HT1080 (cell line): ENCODE measurements at places on chromosomes 3 and 15. TPM values are rescaled to one million over a fixed set of nuclear protein-coding genes. Genes with fewer than 3 reads are reported as not detected.

CD276 gene
- 51.6 and 69.2 TPM in 2 replicates for total RNA-seq

- DNase-seq: no peak
Measured at GRCh38 chr3:132556508-132557159, 40.4 kb upstream of the ACKR4 start.

- DNase-seq: no peak
Measured at GRCh38 chr3:4515916-4516579, 22.9 kb downstream of the ITPR1 start.

- no peak for DNase-seq
Measured at GRCh38 chr15:40336744-40337122, 4.0 kb downstream of the CCDC9B start.

DNA sequence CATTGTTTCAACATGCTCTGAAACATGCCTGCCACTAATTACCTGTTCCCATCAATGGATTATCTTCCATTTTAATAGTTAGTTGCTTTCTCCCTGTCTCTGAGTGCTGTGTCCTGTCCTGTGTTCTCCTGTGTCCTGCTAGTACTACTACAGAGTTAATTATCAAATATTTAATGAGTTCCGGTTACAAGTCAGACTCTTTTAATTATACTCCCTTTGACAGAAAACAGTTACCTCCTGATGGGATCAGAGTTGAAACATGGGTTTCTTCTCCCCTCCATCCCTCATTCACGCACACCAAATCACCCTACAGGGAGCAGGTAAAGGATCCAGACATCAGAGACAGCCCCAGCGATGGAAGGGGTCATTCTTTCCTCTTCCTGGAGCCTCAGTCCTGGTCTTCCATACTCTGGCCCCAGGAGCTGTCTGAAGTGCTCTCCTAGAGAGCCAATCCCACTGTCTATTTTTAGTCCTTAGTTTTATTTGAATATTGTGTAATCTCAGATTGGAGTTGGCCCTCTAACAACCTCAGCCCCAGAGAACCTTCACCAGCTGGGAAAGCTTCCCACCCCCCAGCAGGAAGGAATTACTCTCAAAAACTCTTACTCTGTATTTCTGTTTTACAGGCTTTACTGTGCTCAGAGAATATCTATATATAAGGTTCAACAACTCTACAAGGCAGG lies 137.0 kb upstream of the C2CD4B start:
- no peak for DNase-seq

DNA sequence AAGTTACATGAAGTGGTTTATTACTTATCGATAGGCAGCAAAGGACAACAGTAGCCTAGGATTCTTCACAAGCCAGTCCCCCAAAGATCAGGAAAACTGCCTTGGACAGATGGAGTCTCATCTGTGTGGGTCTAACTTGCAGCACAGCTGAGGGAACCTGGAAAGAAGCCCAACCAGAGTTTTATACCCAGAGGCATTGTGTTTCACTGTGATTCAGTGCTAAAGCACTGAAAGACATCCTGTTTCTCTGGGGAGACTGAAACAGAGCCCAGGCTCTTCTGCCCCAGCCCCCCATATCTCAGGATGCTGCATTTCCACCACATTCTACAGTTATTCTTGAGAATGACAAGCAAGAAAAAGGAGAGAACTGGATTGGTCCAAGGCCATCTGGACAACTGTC lies 48.2 kb upstream of the PYDC2 start:
- peak; percentile 95 for DNase-seq

- DNase-seq: no peak
Measured at GRCh38 chr3:79038057-79038456, 729.7 kb downstream of the ROBO1 start.

- no peak for DNase-seq
Measured at GRCh38 chr3:119173325-119173724, at the start of gene UPK1B. UPK1B (plus strand) TSS chr3:119173598; CDS start chr3:119186742, 13,144 bp downstream.

GRCh38 chr15:74415966-74416916 lies 17.5 kb downstream of the SEMA7A start:
- DNase-seq: no peak

GRCh38 chr3:78086150-78086549 lies 1046.3 kb downstream of the ROBO2 start:
- DNase-seq: peak; percentile 66

GRCh38 chr15:43777267-43777914 lies 625 bp upstream of the ELL3 start:
- peak; percentile 65 for DNase-seq
